Stimulated activated CD4-positive, alpha-beta T cell treated with anti-CD3 and anti-CD28 coated beads, Interleukin-15, amount 100 ng/mL, for 24 hours (primary cell): ENCODE measurements at places on chromosomes 3 and 15.

DNA sequence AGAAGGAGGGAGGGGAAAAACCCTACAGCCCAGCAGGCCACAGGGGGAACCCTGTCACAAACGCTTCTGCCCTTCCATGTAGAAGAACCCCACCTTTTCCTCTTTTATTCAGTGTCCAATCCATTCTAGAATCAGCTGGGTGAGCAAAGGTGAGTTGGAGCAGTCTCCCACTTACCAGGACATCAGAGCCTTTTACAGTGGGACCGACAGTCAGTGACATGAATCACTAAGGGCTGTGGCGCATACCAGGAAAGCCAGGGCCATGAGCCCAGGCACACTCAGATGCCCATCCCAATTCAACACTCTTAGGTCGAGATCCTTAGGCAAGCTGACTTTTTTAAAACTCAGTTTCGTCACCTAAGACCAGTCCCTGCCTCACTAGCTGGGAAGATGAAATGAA, 146.1 kb downstream of the AQP9 start:
- DNase-seq: no peak

- no peak for DNase-seq
Measured at GRCh38 chr3:152356870-152357276, 88.1 kb downstream of the MBNL1 start.

DNA sequence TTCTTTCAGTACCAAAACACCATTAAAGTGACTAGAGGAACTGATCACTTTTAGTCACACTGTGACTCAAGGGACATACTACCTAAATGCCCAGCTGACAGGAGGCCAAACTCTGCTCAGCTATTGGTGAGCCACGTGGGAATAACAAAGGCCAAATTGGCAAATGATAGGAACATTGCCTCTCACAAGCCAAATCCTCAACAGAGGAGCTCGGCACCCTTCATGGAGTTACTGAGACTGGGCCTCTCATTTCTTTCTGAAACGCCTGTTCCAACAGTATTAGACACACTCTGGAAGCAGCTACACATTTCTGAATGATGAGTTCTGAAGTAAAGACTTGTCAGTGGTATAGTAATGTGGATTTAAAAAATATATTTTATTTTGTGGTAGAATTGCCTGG, 166.0 kb upstream of the COL8A1 start:
- DNase-seq: no peak

GRCh38 chr3:128328546-128329458, 137.9 kb downstream of the DNAJB8 start:
- DNase-seq: no peak

GRCh38 chr3:156770699-156771414, 55.3 kb upstream of the LEKR1 start:
- DNase-seq: no peak

DNA sequence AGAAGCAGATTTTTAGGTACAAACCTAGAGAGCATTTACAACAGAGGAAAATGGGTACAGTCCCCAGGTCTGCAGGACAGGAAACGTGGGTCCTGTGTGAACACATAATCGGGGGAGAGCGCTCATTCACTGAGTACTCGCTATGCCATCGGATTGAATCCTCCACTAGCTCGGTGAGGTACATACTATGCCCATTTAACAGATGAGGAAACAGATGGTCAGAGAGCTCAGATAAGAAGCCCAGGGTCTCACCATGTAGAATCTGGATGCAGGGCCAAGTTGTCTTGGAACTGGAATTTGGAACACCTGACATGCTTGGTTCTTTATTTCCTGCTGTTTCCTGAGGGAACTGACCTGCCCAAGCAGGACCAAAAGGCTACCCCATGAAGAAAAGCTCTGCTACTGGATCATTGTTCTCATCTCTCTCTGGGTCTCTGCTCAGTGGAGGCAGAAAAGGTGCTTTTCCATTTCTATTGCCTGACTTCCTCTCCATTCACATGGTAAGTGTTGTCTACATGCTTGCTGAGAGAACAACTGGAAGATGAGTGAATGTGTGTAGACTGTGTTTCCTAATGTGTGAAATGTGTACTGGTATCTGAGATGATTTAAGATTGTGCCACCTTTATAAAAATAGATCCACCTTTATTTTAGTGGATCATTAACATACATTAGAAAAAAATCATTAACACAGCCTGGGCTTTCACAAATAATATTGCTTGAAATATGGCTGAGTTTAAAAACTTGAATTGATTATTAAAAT, 89.1 kb downstream of the TGFBR2 start:
- no peak for DNase-seq

GRCh38 chr3:45079715-45080114, 53.6 kb downstream of the CLEC3B start:
- DNase-seq: no peak
